ENCODE measurements at places on chromosomes 5 and 9.

DNA sequence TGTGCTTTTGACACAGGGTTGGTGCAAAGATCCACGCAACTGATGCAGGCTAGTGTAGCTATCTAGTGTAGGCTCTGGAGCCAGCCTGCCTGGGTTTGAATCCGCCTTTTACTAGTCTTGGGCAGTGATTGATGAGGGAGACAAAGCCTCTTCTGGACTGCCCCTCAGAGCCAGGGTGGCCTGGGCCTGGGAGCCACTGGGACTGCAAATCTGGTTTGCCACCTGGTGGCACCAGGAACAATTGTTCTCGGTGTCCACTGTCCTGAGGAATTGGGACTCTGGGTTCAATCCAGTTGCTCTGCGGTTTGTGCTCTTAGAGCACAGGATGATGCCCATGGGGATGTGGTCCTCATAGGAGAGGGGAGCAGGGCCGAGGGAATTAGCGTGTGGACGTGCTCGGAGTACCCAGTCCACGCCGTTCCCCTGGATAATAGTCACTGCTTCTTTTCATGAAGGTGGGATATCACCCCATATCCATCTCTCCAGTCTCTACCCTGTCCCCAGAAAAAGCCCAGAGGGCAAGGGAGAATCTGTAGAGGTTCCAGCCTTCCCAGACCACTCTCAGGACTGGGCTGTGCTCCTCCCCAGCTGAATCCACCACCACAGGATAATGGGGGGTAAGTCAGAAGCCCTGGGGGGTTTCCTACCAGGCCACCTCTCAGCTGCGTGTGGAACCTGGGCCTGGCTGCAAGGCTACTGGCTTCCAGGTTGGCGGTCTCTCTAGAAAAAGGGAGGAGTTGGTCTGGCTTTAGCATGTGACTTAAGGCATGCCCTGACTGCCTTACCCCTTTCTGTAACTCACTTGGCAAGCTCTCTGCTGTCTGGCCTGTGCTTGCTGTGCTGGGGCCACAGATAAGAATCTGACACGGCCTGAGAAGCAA lies 1.9 kb downstream of the B4GALT7 start:
- no peak for DNase-seq

- no peak for DNase-seq
These were observed 23.0 kb downstream of the ABL1 start for GRCh38 chr9:130857864-130858738.

- no peak for DNase-seq
These were observed 30.7 kb downstream of the CYLC2 start for GRCh38 chr9:103025796-103026195.

GRCh38 chr9:136681945-136682699 lies 5.1 kb downstream of the AGPAT2 start:
- DNase-seq = no peak

DNA sequence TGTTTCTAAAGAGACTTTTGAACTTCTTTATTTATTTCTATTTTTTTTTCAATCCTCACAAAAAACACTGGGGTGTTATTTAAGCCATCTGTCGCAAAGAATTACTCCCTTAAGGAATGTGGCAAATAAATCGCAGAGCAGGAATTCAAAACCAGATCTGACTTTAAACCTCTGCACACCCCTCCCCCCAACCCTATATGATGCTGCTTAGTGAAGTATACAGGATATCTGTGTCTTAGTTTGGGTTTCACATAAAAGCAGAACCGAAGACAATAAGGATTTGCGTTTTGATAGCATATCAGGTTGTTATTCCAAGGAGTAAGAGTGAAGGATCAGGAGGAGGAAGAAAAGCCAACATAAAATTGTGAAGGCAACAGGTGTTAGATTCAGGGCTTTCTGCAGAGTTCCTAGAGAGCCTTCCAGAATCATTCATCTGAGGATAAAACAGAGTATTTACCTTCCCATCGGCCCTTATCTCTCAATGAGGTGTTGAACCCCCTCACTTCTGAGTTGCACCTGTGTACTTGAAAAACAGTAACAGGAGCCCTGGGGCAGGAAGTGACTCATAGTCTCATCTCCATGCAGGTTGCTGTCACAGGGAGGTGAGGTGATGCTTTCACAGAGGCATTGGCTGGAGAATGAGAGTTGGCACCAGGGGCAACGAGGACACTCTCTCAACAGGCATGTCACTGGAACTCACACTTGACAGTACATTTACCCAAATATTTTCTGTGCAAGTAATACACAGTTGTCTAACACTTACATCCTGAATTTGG lies 33.5 kb upstream of the DMRT3 start:
- DNase-seq = peak; percentile 93

GRCh38 chr9:89576404-89576839 lies 28.4 kb upstream of the GADD45G start:
- no peak for DNase-seq

GRCh38 chr5:156274453-156274852 lies 52.5 kb upstream of the SGCD start:
- no peak for DNase-seq

DNA sequence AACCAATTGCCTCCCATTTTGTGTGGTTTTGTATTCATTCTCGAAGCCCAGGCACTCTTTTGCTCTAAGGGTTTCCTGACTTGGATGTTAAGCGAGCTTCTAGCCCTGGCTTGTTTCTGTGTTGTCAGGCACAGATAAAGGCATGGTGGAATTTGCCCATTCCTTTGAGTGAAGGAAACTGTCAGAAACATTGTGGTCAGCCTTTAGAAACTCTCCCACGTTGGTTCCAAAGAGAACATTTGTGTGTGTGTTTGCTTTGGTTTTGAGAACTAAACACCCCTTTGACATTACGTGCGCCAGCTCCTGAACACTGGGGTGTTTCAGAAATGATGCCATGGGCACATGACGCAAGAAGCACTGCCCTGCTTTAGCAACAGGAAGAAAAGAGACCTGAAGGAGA lies 320.9 kb downstream of the NTRK2 start:
- no peak for DNase-seq

GRCh38 chr5:3598769-3599211 lies 3.2 kb downstream of the IRX1 start:
- no peak for DNase-seq

DNA sequence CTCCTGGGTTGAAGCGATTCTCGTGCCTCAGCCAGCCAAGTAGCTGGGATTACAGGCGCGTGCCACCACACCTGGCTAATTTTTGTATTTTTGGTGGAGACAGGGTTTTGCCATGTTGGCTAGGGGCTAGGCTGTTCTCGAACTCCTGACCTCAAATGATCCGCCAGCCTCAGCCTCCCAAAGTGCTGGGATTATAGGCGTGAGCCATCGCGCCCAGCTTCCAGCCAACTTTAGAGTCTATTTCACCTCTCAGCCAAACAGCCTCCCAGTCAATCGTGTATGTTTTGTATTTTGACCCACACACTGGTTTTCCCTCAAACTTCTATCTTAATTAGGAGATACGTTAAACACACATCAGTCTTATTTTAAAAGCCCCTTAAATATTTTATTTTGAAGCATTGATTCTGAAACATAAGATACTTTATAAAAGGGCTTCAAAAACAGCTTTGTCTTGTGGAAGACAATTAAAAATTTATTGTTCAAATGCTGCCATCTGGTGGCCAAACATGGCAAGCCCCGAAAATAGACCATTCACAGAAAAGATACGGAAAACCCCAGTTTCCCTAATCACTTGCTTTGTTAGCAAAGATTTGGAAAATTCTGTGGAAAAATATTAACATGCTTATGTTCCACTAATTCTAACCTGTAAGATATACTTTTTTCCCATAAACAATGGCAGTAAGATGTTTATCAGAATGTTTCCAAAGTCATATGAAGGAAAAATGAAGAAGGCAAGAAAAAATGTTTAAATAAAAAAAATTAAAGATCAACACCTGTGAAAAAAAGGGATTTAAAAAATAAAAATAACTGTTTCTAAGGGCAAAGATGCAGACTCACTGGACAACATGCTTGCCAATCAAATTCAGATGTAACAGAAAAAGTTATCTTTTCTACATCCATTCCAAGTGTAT lies 33.1 kb downstream of the APTX start:
- DNase-seq = peak; percentile 4

GRCh38 chr5:88092358-88092757 lies 176.3 kb downstream of the TMEM161B start:
- no peak for DNase-seq

DNA sequence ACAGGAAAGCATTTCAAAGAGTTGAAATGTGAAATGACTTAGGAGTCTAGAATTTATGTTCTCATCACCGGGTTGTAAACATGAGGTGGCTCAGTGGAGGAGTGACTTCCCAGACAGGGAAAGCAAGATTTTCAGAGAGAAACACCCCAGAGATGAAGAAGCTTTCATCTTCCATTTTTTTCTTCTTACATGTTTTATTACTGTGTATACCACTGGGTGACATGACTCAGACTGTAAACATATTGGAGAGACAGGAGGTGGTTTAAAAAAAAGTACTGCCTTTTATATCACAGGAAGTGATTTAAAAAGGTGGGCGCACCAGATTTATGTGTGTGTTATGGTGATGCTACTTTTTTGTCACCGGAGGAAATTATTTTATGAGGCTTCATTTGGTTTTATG lies 209.1 kb upstream of the TUT7 start:
- DNase-seq = no peak

DNA sequence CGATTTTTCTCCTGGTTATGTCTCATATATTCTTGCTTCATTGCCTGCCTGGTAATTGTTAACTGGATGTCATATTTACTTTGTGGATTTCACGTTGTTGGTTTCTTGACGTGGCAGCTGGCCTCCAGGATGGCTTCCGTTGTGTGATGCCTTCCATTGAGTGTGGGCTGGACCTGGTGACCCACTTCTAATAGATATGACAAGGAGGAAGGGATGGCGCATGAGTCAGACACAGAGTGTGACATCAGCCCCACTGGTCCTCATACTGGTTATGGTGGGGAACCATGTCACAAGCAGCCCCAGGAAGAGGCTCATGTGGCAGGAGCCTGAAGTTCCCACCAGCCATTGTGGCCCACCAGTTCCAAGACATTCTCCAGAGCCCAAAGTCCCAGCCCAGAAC lies 6.4 kb upstream of the PAEP start:
- no peak for DNase-seq

DNA sequence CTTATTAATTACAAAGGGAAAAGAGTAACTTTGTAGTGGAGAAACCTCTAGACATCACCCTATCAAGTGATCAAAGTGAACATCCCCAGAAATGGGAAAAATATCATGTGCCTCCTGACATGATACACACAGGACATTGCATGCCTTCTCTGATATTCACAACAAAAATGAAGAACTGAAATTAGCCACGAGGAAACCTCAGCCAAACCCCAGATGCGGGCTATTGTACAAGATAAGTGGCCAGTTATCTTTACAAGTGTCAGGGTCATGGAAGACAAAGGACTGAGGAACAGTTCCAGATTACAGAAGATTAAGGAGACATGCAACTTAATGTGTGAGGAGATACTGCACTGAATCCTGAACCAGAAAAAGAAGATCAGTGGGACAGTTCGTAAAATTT lies 23.8 kb upstream of the NPM1 start:
- no peak for DNase-seq

- DNase-seq = no peak
These were observed 77.5 kb upstream of the IFNE start for GRCh38 chr9:21559402-21560280.

- no peak for DNase-seq
These were observed 32.8 kb upstream of the TGFBI start for GRCh38 chr5:135995976-135996375.

GRCh38 chr9:69035438-69036308 lies at the start of gene FXN:
Gene FXN, plus strand, starts transcription at chr9:69035752. Its CDS starts 31 bp downstream, at chr9:69035783.
- DNase-seq = peak; percentile 37

DNA sequence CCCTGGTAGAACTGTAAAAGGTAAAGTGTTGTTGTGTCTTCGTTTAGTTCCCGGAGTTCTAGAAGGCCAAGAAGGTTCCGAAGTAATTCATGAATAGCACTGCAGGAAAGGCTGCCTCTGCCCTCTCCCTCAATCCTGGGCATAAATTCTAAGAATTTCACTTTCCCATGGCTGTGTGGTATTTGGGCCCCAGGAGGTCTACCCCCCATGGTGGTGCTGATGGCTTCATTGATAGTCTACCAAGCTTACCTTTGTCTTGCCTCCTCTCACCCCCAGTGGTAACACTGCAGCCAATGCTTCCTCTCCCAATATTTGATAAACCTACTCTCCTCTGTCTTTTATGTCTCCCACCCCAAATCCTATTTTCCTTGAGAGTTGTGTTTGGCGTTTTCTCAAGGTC lies 39.5 kb downstream of the ADAMTS16 start:
- no peak for DNase-seq

DNA sequence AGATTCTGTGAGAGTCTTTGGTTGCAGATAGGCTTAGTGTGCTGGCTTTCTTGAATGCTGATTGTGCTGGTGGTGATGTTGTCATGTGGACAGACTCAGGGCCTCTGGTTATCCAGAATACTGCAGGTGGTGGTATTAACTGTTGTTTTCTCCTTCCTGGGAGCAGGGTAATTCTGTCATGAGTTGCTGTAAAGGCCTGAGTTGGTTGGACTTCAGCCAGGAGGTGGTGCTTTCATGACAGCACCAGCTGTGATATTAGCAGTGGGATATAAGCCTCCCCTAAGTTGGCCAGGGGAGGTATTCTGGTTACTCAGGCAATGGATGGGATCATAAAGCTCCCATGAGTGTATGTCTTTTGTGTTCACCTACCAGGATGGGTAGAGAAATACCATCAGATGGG lies 16.4 kb upstream of the RNF180 start:
- DNase-seq = no peak
